Activated CD4-positive, alpha-beta T cell treated with anti-CD3 and anti-CD28 coated beads, Interleukin-2, amount 50 U/mL, for 16 hours (primary cell): ENCODE measurements at places on chromosomes 7 and 10.
A peak's percentile ranks its signal among the peaks of the same experiment; 100 is the strongest.

DNA sequence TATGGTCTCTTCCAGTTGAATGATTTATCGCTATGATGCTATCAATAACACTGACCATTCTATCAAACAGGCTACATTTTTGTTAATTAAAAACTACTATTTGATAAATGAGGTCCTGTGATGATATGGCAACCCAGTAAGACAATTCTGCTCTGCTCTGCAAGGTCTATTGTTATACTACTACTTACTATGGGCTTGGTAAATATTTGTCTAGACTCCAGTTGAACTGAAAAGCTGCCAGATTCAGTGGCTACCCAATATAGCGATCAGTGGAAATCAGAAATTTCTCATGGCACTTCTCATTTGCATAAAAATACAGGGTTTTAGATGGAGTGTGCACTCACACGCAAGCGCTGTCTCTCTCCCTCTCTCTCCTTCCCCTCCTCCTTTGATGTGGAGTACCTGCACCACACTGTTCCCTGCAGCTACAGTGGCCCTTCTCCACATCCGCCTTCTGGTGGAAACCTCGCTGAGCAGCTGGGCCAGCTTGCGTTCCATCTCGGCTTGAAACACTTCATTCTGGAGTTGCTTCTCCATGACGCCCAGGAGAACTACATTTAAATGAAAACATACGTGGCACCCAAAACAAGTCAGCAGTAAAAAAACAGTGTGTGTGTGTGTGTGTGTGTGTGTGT is 77.9 kb downstream of the KIAA1549 start:
- peak; percentile 81 for DNase-seq

DNA sequence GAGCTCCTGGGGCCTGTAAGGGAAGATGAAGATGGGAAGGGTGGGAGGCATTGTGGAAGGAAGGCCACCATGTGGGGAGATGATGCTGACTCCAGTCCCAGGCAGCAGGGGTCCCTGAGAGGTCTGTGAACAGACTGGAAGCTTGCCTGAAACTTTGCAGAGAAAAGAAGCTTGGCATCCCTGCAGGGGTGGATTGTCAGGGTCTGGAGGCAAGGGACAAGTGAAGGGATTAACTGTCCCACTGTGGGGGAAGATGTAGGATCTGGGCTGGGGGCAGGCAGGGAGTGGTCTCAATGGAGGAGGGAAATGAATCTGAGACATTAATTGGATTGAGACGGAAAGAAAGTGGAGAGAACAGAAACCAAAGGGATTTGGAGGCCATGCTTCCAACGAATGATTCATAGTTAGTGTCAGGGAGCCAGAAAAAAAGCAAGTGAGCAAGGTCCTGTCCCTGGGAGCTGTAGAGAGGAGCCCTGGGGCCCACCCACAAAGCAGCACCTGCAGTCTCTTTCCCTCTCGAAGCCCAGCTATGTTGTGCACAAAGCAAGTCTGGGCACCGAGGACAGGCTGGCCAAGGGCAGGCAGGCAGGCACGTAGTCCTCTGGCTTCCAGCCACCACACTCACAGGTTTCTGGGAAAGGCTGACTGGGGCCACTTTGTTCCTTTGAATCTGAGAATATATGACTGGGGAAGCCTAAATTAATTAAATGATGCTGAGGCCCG is 4.7 kb upstream of the SLC18A3 start:
- DNase-seq = no peak

GRCh38 chr7:42002654-42003053 is 234.4 kb downstream of the GLI3 start:
- DNase-seq = no peak

DNA sequence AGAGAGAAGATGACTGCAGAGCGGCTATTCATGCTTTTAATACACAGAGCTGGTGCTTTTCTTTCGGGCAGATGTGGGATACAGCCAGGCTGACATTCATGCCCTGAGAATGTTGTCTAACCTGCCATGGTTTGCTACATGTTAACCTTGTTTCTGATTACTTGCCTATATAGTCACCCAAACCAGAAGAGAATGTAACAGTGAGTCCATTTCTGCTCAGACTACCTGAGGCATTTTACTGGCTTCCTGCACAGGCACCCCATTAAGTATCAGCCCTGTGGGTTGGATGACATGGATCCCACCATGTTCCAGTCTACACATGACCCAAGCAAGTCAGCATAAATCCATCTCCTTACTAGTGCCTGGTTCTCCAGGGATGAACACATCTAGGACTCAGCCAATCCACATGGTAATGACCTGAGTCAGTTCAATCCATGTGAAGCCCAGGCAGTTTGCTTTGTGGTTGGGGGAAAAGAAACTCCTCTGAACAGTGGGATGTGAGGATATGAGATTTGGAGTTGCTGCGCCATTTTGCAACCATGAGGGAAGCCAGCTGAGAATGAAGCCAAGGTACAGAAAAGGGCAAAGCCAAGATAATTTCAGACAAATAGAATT is 55.7 kb upstream of the MKX start:
- DNase-seq = no peak

DNA sequence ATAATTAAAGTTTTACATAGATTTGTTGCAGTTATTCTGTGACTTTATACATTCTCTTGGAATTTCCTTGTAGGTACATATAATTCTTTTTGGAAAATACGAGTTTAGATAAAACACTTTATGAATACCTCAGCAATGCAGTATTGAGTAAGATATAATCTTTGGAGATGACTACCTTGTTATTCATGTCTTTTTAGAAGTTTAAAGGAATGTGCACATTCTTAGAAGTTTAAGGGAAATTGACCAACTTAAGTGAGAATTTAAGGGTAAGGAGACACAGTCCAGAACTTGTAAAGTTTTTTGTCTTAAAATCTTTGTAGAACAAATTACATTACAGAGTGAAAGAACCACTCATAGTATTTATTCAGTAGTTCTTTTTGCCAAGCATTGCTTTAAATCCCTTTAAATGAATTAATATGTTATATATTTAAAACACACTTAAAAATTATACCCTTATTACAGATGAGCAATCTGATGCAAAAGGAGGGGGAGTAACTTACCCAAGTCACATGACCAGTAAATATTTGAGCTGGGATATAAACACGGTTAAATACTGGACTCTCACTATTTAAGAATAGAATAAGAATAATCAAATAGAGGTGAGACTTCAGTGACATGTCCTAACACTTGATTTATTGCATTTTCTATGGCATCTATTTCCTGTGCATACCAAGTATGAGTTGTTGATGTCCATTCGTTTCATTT is 139.5 kb upstream of the FERD3L start:
- no peak for DNase-seq

- no peak for DNase-seq
These were observed 53.5 kb upstream of the SEMA3E start for GRCh38 chr7:83702446-83702845.

DNA sequence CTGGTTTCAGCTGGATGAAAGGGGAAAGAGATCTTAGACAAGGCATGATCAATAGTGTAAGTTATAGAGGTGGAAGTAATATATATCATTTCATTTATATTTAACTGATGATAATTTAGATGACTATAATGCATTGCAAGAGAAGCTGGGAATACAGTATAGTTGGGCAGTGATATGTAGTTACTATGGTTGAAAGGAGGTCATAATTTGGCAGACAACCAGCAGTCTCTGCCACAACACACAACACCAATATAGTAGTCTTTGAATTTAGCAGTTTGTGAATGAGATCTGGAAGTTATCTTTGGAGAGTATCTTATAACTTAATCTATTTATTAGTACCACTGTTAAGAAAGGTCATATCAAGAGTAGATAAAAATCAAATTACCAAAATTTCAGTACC is 39.9 kb downstream of the TAX1BP1 start:
- no peak for DNase-seq

DNA sequence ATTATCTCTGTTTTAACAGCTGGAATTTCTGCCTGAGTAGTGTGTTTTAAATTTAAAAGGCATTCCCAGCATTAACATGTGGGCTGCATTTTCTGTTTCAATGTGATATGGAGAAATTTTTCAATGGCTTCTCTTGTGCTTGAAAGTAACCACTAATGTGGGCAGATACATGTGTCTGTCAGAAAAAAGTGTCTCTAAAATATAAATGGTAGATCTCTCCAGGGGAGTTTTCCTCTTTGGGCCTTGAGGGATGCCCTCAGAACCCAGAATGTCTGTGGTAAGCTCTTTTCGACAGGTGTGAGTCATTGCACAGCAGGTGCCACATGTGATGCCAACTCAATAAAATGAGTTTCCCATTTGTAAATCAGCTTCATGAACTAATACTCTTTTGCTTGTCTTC is 221.1 kb downstream of the SEMA3E start:
- DNase-seq = no peak

DNA sequence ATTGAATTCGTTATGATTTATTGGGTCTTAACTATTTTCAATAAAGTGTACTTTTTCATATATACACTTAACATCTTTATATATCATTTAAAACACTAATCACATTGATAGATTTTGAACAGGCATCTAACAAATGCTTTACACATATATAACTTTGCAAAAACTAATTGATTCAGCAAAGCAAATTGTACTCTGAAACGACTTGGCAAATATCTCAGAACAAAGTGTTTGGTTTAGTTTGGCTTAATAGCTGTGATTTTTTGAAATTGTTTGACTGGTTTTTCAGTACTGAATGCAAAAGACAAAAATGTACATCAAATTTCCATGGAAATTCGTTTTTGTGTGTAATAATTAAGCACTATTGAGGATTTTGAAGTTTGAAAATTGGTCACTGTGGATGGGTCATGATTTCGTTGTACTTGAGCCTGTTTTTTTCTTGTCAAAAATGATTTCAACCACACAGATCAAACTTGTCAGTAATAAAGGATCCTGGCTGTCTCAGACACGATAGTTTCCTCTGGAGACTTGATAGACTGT is 125.3 kb upstream of the SLC25A13 start:
- DNase-seq = no peak

DNA sequence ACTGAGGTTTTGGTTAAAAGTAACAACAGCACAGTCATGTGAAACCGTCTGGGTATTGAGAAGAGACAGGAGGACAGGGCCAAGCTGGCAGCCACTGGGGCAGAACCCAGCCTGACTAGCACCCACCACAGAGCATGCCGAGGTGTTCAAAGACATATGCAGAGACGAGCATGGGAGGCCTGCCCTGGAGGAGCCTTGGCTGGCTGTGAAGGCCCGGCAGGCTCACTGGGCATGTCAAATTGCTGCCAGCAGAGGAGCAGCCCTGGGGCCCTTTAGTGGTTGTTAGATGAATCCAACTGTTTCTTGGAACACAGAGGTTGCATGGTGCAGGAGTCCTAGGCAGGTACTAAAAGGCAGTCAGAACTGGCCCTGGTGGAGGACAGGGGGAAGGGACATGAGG is 5.0 kb upstream of the GDF2 start:
- no peak for DNase-seq

DNA sequence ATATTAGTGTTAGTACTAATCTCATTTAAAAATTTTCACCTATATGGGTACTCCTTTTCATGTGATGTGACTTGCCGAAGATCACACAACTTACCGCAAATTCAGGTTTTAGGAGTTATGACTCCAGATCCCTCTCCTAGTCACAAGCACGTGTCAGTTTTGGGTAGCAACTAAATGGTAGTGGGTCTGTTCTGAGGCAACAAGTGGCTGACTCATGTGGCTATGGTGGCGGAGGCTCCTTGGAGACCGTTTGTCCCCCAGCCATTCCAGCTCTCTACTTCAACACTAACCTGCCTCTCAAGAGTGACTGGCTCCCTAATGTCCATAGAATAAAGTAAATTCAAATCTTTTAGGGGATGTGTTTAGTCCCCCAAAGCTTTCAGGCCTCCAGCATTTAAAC is 39.5 kb downstream of the MRC1 start:
- no peak for DNase-seq

DNA sequence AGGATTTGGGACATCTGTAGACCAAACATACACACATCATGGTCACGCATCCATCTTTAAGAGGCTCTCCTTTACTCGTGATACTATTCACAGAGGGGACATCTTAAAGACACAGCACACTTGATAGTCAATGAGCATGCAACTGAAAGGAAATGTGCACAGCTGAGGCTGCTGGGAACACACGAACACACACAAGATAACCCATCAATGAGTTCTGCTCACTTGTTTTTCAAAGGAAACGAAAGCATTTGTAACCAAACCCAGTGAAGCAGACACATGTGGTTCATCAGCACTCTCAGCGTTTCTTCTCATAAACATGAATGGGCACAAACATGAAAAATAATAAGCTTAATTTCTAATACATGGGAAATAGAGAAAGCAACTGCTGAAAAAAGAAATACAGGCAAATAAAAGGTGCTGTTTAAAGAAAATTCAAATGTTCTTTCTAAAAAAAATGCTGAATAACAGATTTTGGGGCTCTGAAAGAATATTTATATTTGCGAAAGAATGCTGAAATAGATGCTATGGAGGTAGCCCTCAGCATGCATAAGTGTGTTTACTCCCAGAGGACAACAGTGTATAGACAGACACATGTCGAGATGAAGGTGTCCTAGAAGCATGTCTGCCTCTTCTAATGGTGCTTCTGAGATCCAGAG is 59.7 kb upstream of the LAMB4 start:
- DNase-seq = no peak

DNA sequence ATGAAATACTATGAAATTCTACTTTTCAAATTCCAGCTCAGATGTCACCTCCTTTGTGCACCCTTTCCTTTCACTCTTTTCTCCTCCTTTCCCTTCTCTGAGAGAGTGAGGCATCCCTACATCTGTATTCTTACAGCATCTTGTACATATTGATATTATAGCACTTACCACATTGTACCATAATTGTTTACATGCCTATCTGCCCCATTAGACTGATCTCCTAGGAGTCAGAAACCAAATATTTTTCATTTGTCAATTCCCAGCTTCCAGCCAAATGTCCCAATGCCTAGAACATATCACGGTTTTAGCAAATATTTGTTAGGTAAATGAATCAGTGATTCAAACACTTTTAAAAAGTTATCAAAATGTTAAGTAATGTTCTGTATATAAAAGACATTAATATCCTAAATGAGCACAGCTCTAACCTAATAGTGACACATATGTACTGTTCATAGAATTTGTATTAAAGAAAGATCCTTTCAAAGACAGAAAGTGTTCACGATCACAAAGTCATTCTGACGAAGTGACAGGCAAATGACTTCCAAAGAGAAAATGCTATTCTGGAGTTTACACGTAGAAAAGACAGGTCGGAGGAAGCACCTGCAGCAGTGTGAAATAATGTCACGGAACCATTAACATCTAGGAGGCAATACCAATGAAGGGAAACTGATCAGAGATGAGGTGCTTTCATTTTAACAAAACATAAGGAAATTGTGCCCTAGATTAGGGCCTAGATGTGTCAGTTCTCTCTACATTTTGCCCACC is 774.2 kb downstream of the MAGI2 start:
- DNase-seq = no peak
